ENCODE measurements at places on chromosomes 2 and 18. TPM values are rescaled to one million over a fixed set of nuclear protein-coding genes. Genes with fewer than 3 reads are reported as not detected.

DNA sequence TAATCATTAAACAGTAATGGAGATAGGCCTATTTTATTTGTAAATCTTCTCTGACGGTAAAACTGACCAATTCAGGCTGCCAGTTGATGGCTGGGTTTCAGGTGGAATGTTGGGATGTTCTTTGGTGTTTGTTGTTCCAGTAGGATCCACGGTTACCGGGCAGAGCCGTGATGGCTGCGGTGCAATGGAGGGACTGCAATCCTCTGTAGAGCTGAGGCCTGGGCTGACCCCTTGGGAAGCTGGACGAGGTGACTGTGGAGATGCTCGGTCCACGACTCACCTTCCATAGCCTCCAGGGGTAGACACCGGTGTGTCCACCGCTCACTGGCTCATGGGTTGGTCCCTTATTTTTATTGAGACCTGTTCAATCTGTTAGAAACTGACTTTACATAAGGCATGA lies 42.5 kb downstream of the ZNF519 start:
- no peak for DNase-seq

- no peak for DNase-seq
Measured at GRCh38 chr18:21457179-21457535, 143.3 kb downstream of the ESCO1 start.

GRCh38 chr2:7083580-7084509 lies 166.6 kb downstream of the RNF144A start:
- no peak for DNase-seq

- no peak for DNase-seq
Measured at GRCh38 chr2:201440182-201440581, 11.1 kb downstream of the TRAK2 start.

DNA sequence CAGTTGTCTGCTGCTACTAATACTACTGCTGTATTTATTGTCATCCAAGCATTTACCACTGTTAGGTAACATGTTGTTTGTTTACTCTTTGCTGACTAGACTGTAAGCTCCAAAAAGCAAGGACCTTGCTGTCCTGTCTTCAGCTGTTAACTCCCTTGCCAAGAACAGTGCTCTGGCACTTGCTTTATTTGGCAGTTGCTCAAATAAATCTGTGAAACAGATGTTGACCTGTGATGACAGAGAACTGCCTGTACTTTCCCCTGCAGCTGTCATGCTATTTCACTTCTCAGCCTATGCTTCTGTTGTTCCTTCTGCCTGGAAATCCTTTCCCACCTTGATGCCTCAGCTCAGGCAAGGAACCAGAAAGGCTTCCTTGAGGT lies 181.2 kb downstream of the ATAD2B start:
- DNase-seq: no peak

DYNC1I2 gene
- polyA plus RNA-seq: 168 TPM

SMYD1 gene
- polyA plus RNA-seq: not detected

Measured in left renal cortex interstitium (tissue), 4 donors.